ENCODE measurements at places on chromosomes 2 and 18.

DNA sequence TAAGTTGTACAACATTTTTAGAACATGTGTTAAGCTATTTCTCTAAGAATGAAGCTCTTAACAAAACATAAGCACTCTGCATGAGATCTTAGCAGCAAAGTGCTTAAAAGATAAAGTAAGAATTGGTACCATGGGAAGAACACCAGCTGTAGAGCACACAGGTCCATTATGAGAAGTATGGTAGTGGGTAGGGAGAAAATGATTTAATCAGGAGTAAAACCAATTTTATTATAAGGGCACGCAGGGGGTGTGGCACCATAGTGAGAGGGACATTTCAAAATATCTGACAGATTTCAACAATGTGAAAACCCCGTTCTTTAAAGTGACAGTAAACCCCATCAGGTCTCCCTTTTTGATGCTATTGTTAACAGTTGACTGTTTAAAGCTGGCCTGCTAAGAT is 492.9 kb downstream of the ARHGAP15 start:
- no peak for DNase-seq

DNA sequence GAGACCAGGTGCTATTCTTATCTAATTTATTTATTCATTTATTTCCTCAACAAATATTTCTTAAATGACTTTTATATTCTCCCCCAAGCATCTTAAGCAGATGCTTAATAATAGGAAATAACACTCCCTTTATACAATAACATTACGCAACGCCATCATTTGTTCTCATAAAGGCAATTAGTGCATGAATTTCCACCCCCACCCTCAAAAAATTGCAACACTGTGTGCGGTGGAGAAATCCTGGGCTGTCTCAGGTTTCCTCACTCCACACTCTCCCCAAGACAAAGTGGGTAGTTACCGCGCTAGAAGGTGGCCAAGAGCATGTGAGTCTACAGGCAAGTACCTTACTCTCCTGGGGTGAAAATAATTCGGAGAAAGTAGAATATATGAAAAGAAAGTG is 37.0 kb upstream of the CTDP1 start:
- DNase-seq: no peak

DNA sequence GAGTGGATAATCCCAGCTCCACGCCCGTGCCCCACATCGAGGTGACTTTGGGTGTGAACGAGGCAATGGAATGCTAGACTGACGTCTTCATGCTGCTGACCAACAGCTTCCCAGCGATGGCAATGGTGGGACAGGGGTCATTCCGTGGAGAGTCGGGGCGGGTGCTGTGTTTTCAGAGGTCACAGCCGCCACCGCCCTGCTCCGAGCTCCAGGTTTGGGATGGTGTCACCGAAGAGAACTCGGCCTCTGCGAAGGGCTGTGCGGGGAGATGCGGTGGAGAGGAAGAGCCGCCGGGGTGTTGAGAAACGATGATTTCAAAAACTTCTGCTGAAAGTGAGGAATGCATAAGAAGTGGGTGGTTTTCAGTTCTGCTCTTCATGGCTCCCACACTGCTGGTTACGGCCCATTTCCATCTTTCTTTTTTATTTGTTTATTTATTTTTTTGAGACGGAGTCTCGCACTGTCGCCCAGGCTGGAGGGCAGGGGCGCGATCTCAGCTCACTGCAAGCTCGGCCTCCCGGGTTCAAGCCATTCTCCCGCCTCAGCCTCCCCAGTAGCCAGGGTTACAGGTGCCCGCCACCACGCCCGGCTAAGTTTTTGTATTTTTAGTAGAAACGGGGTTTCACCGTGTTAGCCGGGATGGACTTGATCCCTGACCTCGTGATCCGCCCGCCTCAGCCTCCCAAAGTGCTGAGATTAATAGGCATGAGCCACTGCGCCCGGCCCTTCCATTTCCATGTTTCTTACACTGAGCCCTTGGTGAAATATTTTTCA is 142.6 kb downstream of the RTP5 start:
- no peak for DNase-seq

DNA sequence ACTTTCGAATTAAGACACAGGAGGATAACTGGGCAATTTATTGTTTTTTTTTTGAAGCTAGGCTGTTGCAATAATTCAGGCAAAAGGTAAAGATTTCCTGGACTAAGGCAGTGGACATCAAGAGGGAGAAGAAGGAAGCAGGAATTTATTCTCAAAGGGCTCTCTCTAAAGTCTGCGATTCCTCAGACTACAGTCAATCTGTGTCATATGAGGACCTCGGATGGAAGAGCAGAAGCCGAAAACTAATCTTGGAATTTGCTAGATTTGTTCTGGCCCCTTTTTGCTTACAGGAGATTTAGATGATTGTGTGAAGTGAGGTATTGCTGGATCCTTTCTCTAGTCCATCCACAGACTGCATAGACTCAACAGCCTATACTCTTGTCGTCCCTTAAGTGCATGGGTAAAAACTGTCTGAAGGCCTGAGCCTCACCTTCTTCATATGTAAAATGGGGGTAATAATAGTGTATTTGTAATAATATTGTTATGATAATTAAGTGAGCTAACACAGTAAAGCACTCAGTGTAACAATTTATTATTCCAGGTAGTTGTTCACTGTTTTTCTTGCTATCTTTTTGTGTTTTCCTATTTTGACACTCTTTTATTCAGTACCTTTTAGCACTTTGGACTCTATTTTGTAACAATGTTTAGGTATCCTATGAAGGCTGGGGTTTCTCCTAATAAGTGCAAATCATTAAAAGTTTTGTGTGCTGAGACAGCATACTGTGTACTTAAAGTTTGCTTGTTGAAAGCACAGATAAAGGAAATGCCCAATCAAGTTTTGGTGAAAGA is 54.2 kb upstream of the NT5C1B start:
- DNase-seq: no peak

DNA sequence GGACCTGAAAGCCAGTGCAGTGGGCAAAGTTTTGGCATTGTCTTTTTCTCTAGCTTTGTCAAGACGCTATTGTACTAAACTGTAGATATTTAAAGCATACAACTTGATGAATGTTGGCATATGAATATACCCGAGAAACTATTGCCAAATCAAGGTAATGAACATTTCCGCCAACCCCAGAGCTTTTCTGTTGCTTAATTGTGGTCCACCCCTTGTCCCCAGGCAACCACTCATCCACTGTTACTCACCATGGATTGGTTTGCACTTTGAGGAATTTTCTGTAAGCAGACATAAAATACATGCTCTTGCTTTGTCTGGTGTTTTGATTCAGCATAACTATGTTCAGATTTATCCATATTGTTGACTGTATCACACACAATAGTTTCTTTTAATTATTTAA is 688.4 kb downstream of the ADCYAP1 start:
- DNase-seq: no peak

- DNase-seq: no peak
Measured at GRCh38 chr18:46856973-46857372, 60.3 kb downstream of the PIAS2 start.

- DNase-seq: no peak
Measured at GRCh38 chr18:57583297-57583835, 3.1 kb downstream of the FECH start.

Measured in activated T-cell treated with anti-CD3 and anti-CD28 coated beads for 24 hours (primary cell).